Activated B cell treated with CpG ODN at 0.5 μM for 24 hours (primary cell): ENCODE measurements at places on chromosomes 11 and 22. TPM values are rescaled to one million over a fixed set of nuclear protein-coding genes. Genes with fewer than 3 reads are reported as not detected.

DNA sequence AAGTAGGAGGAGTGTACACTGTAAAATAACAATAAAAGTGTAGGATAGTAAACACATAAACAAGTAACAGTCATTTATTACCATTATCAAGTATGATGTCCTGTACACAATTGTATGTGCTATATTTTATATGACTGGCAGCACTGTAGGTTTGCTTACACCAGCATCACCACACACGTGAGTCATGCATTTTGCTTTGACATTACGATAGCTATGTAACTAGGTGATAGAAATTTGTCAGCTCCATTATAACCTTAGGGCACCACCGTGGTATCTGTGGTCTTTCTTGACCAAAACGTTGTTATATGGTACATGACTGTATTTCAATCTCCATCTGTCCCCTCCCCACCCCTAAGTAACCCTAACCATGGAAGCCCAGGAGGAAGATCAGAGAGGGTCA lies 1.1 kb downstream of the DNAL4 start:
- peak overlapping the region; percentile 87 for H3K27ac ChIP-seq
- peaks cover 5% of the 10 kb centered on the region for H3K36me3 ChIP-seq
- no peak for DNase-seq

- H3K27me3 ChIP-seq: no peaks in the 10 kb centered on the region
- peaks cover 44% of the 10 kb centered on the region for H3K36me3 ChIP-seq
- H3K4me3 ChIP-seq: no peak overlapping the region
Measured at GRCh38 chr11:62558669-62559068, 12.1 kb upstream of the AHNAK start.

DNA sequence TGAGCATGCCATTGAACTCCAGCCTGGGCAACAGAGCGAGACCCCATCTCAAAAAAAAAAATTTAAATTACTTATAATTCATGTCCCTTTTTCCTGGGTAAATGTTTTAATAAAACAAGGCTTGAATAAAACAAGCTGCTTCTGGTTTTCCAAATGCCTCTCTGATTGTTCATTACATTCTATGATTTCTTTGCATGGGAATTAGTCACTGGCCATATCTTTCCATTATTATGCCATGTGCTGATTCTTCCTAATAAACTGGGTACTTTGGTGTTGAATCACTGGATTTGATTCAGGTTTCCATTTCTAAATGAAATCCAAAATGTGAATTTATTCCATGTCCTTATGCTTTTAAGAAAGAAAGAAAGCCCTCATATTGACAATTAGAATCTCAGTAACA lies 42.6 kb downstream of the ZNF215 start:
- no peak for DNase-seq
- H3K27me3 ChIP-seq: no peaks in the 10 kb centered on the region
- no peak overlapping the region for H3K4me3 ChIP-seq
- H3K36me3 ChIP-seq: no peaks in the 10 kb centered on the region
- no peaks in the 10 kb centered on the region for H3K4me1 ChIP-seq
- no peak overlapping the region for H3K27ac ChIP-seq

DNA sequence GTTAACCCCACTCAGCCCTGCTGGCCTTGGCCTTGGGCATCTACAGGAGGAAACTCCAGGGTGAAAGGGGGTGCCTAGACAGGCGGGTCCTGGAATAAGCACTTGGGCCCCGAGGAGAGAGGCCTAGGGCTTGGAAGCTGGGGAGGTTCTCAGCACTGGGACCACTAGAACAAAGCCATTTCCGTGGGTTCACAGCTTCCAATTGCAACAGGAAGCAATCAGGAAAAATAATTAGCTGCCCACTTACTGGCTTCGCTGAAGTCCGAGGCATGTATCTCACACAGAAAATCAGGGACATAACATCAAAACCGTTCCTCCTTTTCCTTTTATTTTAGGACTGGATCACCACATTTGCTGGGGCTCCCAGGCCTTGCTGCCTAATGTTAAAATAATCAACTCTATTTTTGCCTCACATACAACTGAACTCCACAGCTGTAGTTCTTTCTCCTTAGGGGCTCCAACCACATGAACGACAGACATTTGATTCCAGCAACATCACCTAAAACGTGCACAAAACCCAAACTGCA lies 161.1 kb upstream of the GRK3 start:
- H3K4me3 ChIP-seq: peak overlapping the region; percentile 88
- peak overlapping the region; percentile 84 for H3K27ac ChIP-seq
- no peaks in the 10 kb centered on the region for H3K27me3 ChIP-seq
- DNase-seq: no peak
- H3K4me1 ChIP-seq: peaks cover 56% of the 10 kb centered on the region

- H3K4me3 ChIP-seq: no peak overlapping the region
- DNase-seq: no peak
- peaks cover 5% of the 10 kb centered on the region for H3K27me3 ChIP-seq
Measured at GRCh38 chr11:19026862-19027261, 33.7 kb downstream of the MRGPRX2 start.

- H3K4me1 ChIP-seq: peaks cover 62% of the 10 kb centered on the region
- H3K36me3 ChIP-seq: peaks cover 8% of the 10 kb centered on the region
- no peaks in the 10 kb centered on the region for H3K27me3 ChIP-seq
- DNase-seq: peak; percentile 60
- H3K27ac ChIP-seq: peak within 1 kb of the TSS; percentile 91
Measured at GRCh38 chr22:37674951-37675929, at the start of gene LGALS1. Gene LGALS1 (plus strand): TSS chr22:37675636. CDS start chr22:37675703, 67 bp downstream.

Gene ADM2
- total RNA-seq: 5.1 and 5.2 TPM in 2 replicates

Gene ANO5
- total RNA-seq: not detected in 2 replicates

Gene OR8H2
- not detected in 2 replicates for total RNA-seq

Gene TIMP3
- total RNA-seq: not detected in 2 replicates
